ENCODE measurements at places on chromosomes 13 and 19. TPM values are rescaled to one million over a fixed set of nuclear protein-coding genes. Genes with fewer than 3 reads are reported as not detected.

DNA sequence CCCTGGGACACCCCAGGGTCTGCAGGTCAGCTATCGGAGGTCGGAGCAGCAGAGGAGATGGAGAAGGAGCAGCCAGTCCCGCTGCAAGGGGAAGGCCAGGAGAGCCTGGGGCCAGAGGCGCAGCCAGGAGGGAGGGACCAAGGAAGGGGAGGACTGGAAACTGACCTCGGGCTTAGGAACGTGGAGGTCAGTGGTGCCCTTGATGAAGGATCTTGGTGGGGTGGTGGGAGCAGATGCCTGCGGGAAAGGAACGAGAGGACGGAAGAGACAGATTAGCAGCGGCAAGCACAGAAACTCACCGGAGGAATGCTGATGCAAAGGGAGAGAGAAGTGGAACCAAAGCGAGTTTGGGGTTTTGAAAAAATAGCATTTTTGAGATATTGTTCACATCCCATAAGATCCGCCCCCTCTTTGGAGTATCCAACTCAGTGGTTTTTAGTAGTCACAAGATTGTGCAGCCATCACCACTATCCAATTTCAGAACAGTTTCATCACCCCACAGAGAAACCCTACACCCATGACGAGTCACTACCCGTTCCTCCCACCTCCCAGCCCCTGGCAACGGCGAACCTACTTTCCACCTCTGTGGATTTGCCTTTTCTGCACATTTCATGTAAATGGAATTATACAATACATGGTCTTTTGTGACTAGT is 22.1 kb downstream of the PLEKHF1 start:
- DNase-seq = no peak

- DNase-seq = peak; percentile 62
These were observed 89.4 kb upstream of the RAP2A start for GRCh38 chr13:97344265-97345175.

DNA sequence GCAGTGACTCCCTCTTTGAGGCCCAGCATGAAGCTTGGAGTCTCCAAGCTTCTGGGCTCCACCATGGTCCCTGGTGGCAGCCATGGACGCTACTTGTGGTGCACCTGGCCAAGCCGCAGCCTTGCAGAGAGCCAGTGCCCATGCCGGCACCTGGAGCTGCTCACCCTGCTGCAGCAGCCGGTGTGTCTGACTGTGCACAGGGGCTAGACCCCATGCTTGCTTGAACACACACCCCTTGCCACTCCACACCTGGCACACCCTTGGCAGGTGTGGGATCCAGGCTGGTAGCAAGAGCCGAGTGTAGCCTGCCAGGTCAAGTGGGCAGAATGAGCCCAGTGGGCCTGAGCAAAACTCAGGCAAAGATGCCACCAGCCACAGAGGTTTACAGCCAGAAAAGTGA is 18.6 kb upstream of the MLLT1 start:
- DNase-seq = no peak

GRCh38 chr19:48588670-48589401 is 17.7 kb upstream of the SPACA4 start:
- DNase-seq = peak; percentile 96

DNA sequence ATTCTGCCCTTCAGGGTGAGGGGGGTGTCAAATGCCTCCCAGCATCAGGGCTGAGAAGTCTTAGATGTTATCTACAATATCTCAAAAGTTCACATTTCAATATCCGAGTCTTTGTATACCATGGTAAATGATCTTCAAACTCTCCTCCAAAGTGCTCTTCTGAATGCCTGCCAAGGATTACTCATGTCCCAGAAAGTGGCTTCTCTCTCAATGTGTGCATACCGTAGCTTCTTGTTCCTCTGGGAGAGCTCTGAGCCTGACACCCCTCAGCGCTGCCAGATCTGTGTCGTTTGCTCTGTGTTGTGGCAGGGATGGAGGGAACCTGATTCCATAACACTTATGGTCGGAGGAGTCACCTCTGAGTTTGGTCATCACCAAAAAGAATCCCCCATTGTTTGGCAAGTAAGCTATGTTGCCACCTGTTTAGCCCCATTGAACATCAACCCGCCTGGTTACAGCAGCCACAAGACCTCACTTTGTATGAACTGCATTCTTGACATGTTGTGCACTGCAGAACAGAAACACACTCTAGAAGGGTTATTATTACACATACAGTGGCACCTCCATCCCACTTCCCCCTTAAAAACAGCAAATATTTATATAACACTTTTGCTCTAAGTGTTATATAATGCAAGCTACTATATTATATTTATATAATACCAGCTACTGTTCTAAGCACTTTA is 163.1 kb upstream of the MIR17HG start:
- no peak for DNase-seq

DNA sequence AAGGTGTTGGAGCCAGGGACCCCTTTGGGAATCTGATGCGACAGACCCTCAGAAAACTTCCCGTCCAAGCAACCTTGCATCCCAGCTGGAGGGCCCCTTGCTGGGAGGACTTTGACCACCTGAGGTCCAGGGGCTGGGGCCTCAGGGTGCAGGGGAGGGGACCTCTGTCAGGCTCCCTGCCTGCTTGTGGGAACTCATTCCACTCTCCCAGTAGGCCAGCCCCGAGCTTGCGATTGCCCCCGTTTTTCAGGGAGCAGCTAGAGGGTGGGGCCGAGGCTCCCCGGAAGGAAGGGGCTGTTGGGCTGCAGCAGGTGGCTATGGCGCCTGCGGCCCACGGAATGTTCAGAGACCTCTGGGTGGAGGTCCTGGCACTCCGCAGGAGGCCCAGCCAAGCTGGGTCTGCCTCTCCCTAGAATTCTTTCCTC is 2.8 kb downstream of the GNA11 start:
- no peak for DNase-seq

GRCh38 chr19:53462861-53463260 is 4.7 kb upstream of the ZNF813 start:
- no peak for DNase-seq

GRCh38 chr13:46953941-46954340 is 57.1 kb upstream of the HTR2A start:
- DNase-seq = no peak

DNA sequence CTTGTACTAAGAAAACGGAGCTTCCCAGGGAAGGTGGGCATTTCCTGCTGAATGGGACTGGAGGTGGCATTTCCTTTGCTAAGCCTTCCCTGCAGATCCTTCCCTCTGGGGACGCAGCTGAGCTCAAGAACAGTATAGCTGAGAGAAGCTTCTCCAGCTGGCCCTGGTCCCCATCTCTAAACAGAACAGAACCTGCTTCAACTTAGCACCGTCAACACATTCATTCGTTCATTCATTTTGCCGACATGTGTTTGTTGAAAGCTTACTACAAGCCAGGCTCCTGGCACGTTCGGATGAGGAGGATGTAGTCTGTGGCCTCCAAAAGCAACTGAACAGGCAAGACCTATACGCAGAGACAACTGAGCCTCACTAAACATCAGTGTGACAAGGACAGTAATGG is 36.6 kb upstream of the PEPD start:
- DNase-seq = no peak

GRCh38 chr13:79320433-79320832 is 85.6 kb downstream of the RBM26 start:
- no peak for DNase-seq

- DNase-seq = no peak
These were observed 8.7 kb upstream of the TIMM50 start for GRCh38 chr19:39471756-39472536.

- no peak for DNase-seq
These were observed 1.1 kb downstream of the EHD2 start for GRCh38 chr19:47714339-47714738.

DNA sequence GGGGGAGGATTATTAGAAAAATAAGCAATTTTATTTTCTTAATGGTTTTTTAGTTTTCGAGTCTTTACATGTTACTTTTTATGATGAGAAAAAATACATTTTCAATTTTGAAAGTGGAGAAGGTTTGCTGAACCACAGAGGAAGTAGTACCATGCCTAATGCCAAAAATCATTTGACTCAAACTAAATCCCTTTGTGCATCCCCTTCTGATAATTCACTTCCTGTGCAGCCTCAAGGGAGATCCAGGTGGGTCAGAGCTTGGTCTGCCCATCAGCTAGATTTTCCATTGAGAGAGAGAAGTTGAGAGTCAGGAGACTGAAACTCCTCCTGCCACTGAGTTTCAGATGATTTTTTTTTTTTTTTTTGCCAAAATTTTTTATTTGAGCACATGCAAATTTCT is 571.7 kb downstream of the LIG4 start:
- no peak for DNase-seq

DNA sequence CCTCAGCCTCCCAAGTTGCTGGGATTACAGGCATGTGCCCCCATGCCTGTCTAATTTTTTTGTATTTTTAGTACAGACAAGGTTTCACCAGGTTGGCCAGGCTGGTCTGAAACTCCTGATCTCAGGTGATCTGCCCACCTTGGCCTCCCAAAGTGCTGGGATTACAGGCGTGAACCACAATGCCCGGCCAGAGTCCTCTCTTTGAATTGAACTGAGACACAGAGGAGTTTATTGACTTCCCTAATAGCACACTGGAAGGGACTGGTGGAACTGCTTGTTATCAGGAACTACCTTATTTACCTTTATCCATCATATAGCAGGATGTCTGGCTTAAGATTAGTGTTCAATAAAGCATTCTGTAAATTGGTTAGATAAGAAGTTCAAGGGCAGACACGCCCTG is 613.8 kb downstream of the EFNB2 start:
- DNase-seq = no peak

DNA sequence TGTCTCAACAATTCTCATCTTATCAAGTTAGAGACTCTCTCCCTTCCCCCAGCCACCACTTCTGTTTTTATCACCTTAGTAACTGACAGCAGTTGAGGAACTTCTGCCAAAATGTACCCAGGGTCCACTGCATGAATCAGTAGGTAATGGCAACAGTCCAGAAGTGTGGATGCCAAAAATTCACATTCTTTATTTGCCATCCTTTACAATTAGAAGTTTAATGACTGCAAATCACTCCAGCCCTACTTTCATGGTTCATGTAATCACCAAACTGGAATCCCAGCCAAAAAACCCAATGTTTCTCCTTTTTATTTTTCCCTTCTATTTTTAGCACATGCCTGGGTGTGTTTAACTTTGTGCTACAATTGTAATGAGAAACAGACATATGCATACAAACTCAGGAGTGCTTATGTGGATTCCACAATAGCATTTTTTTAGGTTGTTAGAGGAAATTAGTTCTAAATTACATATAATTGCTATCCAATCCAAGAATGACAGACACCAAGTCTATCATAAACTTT is 243.5 kb downstream of the RGCC start:
- DNase-seq = no peak

GRCh38 chr19:58218899-58219298 is 9.8 kb upstream of the ZNF544 start:
- no peak for DNase-seq

GRCh38 chr13:108037348-108037747 is 178.0 kb downstream of the LIG4 start:
- DNase-seq = no peak

The CEACAM4 gene
- total RNA-seq = 8.3 TPM

The GAPDHS gene
- not detected for total RNA-seq

The IZUMO2 gene
- not detected for total RNA-seq

The RNF17 gene
- total RNA-seq = not detected

The CACNG8 gene
- total RNA-seq = not detected

The PGLYRP1 gene
- total RNA-seq = not detected

The CYP4F22 gene
- total RNA-seq = 1.8 TPM

The PTPRH gene
- total RNA-seq = 52.5 TPM

The ELOF1 gene
- total RNA-seq = 10.6 TPM

The ZNF274 gene
- 28.6 TPM for total RNA-seq
